ENCODE measurements at places on chromosomes 11 and 22. TPM values are rescaled to one million over a fixed set of nuclear protein-coding genes. Genes with fewer than 3 reads are reported as not detected.
A peak's percentile ranks its signal among the peaks of the same experiment; 100 is the strongest.

DNA sequence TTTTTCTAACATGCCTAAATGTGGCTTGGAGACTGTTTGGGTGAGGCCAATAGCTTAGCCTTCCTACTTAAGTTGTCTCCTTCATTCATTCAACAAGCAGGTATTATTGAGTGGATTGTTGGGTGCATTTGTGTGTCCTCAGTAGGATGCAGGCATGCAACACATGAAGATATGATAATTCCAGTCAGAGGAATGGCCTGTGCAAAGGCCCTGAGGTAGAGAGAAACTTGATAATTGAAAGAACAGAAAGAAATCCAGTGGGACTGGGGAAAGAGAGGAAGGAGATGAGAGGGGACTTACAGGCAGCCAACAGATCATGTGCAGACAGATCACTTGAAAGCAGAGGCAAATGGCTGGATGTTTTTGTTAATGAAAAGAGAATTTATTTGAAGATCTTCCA lies 15.3 kb upstream of the PRAME start:
- no peak for DNase-seq

- peak; percentile 10 for DNase-seq
These were observed 117.2 kb upstream of the IGLL5 start for GRCh38 chr22:22770280-22770871.

DNA sequence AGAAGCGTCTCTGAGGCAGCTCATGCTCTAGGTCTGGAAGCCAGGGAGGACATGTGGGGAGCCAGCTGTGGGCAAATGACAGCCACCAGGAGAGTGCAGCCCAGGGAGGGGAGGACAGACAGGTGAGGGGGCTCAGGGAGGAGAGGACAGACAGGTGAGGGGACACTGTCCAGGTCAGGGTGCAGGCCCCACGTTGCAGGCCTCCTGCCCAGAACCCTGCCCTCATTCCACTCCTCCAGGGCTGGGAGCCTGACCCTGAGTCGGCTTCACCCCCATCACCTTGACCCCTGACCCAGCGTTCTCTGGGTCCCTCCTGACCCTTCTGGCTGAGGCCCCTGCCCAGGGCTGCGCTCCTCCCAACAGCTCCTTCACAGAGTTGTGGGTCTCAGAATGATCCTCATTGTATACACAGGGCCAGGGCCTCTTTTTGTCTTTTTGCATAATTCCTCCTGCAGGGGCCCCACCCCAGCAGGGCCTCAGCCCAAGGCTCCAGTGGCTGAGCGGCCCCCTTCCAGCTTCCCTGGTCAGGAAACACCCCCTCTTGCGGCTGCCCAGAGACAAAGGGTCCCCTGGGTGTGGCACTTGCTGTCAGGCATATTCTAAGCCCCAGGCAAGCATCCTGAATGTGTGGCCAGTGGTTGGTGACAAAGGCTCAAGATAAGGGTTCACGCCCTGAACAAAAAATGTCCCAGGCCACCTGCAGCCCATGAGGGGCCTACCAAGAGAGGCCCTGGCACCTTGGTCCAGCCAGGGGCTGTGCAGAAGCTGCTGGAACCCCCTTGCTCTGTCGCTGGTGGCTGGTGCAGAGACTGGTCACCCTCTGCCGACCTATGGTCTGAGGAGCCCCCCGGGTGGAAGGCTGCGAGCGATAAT lies 853.0 kb downstream of the BRD1 start:
- no peak for DNase-seq

ANO3 gene
- 0.13 TPM for polyA plus RNA-seq

DNA sequence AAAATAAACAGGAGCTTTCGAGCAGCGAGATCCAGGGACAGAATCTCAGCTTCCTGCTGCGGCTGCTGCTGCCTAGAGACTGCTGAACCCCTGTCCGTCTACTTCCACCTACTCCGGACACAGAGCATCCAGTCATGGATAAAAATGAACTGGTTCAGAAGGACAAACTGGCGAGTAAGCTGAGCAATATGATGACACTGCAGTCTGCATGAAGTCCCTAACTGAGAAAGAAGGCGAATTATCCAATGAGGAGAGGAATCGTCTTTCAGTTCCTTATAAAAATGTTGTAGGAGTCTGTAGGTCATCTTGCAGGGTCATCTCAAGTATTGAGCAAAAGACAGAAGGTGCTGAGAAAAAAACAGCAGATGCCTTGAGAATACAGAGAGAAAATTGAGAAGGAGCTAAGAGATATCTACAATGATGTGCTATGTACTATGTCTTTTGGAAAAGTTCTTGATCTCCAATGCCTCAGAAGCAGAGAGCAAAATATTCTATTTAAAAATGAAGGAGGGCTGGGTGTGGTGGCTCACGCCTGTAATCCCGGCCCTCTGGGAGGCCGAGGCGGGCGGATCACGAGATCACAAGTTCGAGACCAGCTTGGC lies 11.1 kb upstream of the MS4A2 start:
- no peak for DNase-seq

MTCH2 gene
- 76.8 TPM for polyA plus RNA-seq

Data from muscle of back (tissue), 13 donors.